ENCODE measurements at places on chromosomes 3 and 15. TPM values are rescaled to one million over a fixed set of nuclear protein-coding genes. Genes with fewer than 3 reads are reported as not detected.

- no peaks in the 10 kb centered on the region for H3K36me3 ChIP-seq
- no peaks in the 10 kb centered on the region for H3K27me3 ChIP-seq
- no peak overlapping the region for H3K27ac ChIP-seq
- H3K4me1 ChIP-seq, result no peaks in the 10 kb centered on the region
- H3K4me3 ChIP-seq, result no peak overlapping the region
- DNase-seq, result no peak
Observed at GRCh38 chr3:131067983-131068382, 41.3 kb downstream of the NEK11 start.

- no peak overlapping the region for H3K27ac ChIP-seq
- H3K4me1 ChIP-seq, result no peaks in the 10 kb centered on the region
- DNase-seq, result no peak
- H3K36me3 ChIP-seq, result no peaks in the 10 kb centered on the region
- H3K27me3 ChIP-seq, result no peaks in the 10 kb centered on the region
Observed at GRCh38 chr15:93126599-93126998, 37.6 kb upstream of the RGMA start.

DNA sequence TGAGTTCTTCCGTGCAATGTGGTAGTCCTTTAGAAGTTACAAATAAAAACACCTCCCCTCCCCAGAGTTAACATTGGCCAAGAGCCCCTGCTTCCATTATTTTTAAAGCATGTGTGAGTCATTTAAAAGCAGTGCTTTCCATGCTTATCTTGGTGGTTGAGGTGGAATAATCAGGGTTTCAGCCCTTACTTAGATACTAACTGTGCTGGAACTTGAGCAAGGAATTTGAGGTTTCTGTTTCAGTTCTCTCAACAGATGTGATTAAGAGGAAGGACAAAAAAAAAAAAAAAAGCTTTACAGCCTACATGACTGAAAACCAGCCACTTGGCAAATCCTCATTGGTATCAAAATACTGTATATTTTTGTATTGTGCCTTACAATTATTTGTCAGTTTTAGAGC lies 64.5 kb downstream of the CGNL1 start:
- no peaks in the 10 kb centered on the region for H3K27me3 ChIP-seq
- no peak overlapping the region for H3K4me3 ChIP-seq

GRCh38 chr3:45779746-45780735 lies 16.3 kb downstream of the SLC6A20 start:
- no peaks in the 10 kb centered on the region for H3K27me3 ChIP-seq
- DNase-seq, result no peak

PFKFB4 gene
- 2.7 TPM for total RNA-seq

GRCh38 chr15:55669270-55669669 lies 73.7 kb downstream of the PRTG start:
- no peak overlapping the region for H3K4me3 ChIP-seq
- H3K4me1 ChIP-seq, result no peaks in the 10 kb centered on the region
- no peak overlapping the region for H3K27ac ChIP-seq
- H3K27me3 ChIP-seq, result no peaks in the 10 kb centered on the region
- DNase-seq, result no peak

FGF12 gene
- 0.14 TPM for total RNA-seq

GRCh38 chr3:133868186-133868585 lies 27.5 kb downstream of the RAB6B start:
- H3K27me3 ChIP-seq, result no peaks in the 10 kb centered on the region
- H3K27ac ChIP-seq, result no peak overlapping the region
- no peak for DNase-seq
- no peaks in the 10 kb centered on the region for H3K4me1 ChIP-seq
- no peak overlapping the region for H3K4me3 ChIP-seq
- no peaks in the 10 kb centered on the region for H3K36me3 ChIP-seq

- no peak overlapping the region for H3K27ac ChIP-seq
- H3K4me1 ChIP-seq, result no peaks in the 10 kb centered on the region
- no peak for DNase-seq
- no peaks in the 10 kb centered on the region for H3K27me3 ChIP-seq
Observed at GRCh38 chr15:22851513-22851912, 13.0 kb downstream of the NIPA2 start.

- H3K27me3 ChIP-seq, result no peaks in the 10 kb centered on the region
- H3K4me1 ChIP-seq, result no peaks in the 10 kb centered on the region
- no peak for DNase-seq
- no peak overlapping the region for H3K4me3 ChIP-seq
- peaks cover 4% of the 10 kb centered on the region for H3K36me3 ChIP-seq
Observed at GRCh38 chr15:52331490-52332240, 36.1 kb upstream of the MYO5C start.

- no peak overlapping the region for H3K27ac ChIP-seq
- DNase-seq, result no peak
- no peak overlapping the region for H3K4me3 ChIP-seq
- H3K4me1 ChIP-seq, result no peaks in the 10 kb centered on the region
- H3K27me3 ChIP-seq, result peaks cover 2% of the 10 kb centered on the region
Observed at GRCh38 chr3:14283813-14284438, 105.3 kb downstream of the LSM3 start.

GOLGB1 gene
- 29.1 TPM for total RNA-seq

GRCh38 chr3:148092624-148093347 lies 604.9 kb upstream of the AGTR1 start:
- DNase-seq, result no peak
- H3K4me1 ChIP-seq, result no peaks in the 10 kb centered on the region
- H3K36me3 ChIP-seq, result no peaks in the 10 kb centered on the region
- no peaks in the 10 kb centered on the region for H3K27me3 ChIP-seq
- H3K4me3 ChIP-seq, result no peak overlapping the region
- H3K27ac ChIP-seq, result no peak overlapping the region

DNA sequence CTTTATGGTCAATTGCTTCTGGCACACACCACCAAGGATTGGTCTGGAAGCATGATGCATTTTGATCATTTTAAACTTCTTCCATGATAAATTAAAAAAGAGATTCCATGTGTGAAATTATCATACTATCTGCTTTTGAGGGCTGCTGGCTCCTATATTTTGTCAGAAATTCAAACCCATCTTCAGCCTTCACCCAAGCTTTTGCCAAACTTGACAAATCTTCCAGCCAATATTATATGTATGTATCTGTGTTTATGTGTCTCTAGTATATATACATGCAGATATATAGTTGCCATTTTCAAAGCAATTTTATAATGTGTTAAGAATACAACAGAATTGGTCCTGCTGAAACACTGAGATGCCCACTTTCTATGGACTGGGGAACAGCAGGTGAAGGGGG lies 275.7 kb downstream of the AGBL1 start:
- H3K4me1 ChIP-seq, result no peaks in the 10 kb centered on the region
- no peaks in the 10 kb centered on the region for H3K27me3 ChIP-seq
- no peak for DNase-seq
- H3K4me3 ChIP-seq, result no peak overlapping the region
- no peaks in the 10 kb centered on the region for H3K36me3 ChIP-seq

GRCh38 chr15:57667171-57667849 lies 39.2 kb upstream of the POLR2M start:
- no peak overlapping the region for H3K4me3 ChIP-seq
- H3K27me3 ChIP-seq, result no peaks in the 10 kb centered on the region
- no peak for DNase-seq
- peaks cover 24% of the 10 kb centered on the region for H3K4me1 ChIP-seq

DNA sequence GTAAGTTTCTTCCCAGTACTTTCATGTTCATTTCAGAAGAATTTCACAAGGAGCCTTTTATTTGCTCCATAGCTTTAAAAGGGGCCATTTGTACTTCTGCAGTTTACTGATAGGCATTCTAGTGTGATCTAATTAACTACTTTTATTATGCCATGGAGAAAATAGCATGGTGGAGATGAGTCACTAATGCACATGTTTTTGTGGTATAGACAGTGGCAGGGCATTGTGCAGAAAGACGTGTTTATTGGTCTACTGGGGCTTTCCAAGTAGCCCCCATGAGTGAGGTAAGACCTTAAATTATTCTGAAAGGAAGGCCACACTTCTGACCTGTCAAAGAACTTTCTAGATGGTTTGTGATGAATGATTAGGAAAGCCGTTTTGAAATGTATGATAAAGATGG lies 810.0 kb upstream of the NR2F2 start:
- no peak for DNase-seq
- no peaks in the 10 kb centered on the region for H3K27me3 ChIP-seq
- H3K4me3 ChIP-seq, result no peak overlapping the region
- H3K27ac ChIP-seq, result no peak overlapping the region

DNA sequence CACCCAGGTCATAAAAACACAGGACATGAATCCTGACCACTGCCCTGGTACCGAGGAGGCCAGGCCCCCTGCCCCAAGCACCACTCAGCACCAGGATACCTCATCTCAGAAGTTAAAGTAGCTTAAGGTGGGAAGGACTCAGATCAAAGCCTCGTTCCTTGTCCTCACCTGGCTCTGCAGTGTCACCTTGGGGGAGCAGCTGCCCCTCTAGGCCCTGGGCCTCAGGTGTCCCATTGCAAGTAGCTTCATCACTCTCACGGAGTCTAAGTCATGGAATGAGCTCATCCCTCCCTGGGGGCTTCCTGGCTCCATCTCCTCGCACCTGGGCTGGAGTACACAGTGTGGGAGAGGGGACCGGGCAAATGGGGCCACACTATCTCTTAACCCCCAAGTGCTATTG lies 148.0 kb downstream of the TPRA1 start:
- no peaks in the 10 kb centered on the region for H3K4me1 ChIP-seq
- H3K27ac ChIP-seq, result no peak overlapping the region
- H3K36me3 ChIP-seq, result no peaks in the 10 kb centered on the region
- DNase-seq, result no peak
- no peaks in the 10 kb centered on the region for H3K27me3 ChIP-seq
- H3K4me3 ChIP-seq, result no peak overlapping the region

DNA sequence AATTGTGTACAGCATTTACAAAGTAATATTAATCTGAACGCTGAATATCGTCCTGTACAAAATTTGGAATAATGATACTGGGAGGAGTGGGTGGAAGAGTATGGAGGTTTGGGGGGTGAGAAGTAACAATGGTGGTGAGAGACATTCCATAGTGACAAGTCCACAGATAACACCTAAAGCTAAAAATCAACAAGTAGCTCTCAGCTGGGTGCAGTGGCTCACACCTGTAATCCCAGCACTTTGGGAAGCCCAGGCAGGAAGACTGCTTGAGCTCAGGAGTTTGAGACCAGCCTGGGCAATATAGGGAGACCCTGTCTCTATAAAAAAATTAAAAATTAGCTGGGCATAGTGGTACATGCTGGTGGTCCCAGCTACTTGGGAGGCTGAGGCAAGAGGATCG lies 5.1 kb downstream of the MRPS25 start:
- peaks cover 16% of the 10 kb centered on the region for H3K4me1 ChIP-seq
- H3K27ac ChIP-seq, result no peak overlapping the region

NLGN1 gene
- 0.37 TPM for total RNA-seq

TF gene
- 6,687 TPM for total RNA-seq

GRCh38 chr3:136193278-136194054 lies 2.7 kb downstream of the MSL2 start:
- no peaks in the 10 kb centered on the region for H3K27me3 ChIP-seq
- no peak for DNase-seq
- peak overlapping the region; percentile 92 for H3K4me3 ChIP-seq

TEX55 gene
- total RNA-seq, result not detected

DNA sequence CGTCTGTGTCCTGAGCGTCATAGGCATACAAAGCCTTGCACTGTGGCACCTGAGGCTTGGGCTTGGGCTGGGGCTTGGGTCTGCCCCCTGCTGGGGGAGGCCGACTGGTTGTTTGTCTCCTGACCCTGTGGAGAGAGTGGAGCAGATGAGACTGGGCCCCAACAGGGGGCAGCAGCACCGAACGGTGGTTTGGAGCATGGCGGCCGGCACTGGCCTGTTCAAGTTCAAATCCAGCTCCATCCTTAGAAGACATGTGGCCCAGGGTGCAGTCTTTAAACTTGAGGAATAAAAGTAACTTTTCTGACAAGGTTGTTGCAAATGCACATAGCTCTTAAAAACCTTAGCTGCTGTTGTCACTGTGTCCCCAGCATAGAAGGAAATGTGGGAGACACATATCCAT lies 33.3 kb downstream of the CCNB2 start:
- H3K27me3 ChIP-seq, result no peaks in the 10 kb centered on the region
- H3K27ac ChIP-seq, result no peak overlapping the region
- DNase-seq, result peak; percentile 56
- H3K4me1 ChIP-seq, result no peaks in the 10 kb centered on the region

GUCA1C gene
- total RNA-seq, result not detected

OR5K2 gene
- total RNA-seq, result not detected

DNA sequence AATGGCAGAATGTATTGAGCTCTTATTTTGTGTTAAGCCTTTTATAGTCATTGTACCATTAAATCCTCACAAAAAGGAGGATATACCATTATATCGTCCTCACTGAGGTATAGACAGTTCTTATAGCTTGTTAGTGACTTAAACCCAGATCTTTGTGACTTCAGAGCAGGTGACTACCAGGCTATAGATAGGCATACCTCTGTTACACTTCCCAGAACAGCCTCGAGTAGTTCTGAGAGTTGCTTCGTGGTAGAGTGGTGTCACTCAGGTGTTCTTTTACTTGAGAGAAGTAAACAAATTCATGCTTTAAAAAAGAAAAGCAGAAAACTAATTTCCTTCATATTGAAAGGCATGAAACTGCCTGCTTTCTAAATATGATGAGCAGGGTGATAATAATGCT lies 59.9 kb downstream of the SEC22A start:
- DNase-seq, result no peak
- no peaks in the 10 kb centered on the region for H3K4me1 ChIP-seq
- no peak overlapping the region for H3K27ac ChIP-seq

DNA sequence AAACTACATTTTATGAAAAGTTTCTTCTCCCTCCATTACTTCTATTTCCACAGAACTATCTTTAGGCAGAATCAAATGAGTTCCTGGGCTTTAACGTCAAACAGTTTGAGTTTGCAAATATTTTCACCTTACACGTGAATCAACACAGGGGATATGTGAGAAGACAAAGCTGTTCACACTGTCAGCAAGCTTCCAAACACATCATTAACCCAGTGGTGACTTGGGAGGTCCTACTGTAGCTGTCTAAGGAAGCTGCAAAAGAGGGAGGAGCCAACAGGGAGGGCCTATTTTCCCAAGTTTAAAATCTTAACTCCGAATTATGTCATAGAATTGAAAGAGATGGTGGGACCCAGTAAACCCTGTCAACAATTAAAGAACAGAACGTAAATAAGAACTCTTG lies 337.8 kb upstream of the DNAJC19 start:
- H3K27me3 ChIP-seq, result no peaks in the 10 kb centered on the region
- DNase-seq, result no peak
- H3K4me3 ChIP-seq, result no peak overlapping the region
- no peak overlapping the region for H3K27ac ChIP-seq
- no peaks in the 10 kb centered on the region for H3K4me1 ChIP-seq

DNA sequence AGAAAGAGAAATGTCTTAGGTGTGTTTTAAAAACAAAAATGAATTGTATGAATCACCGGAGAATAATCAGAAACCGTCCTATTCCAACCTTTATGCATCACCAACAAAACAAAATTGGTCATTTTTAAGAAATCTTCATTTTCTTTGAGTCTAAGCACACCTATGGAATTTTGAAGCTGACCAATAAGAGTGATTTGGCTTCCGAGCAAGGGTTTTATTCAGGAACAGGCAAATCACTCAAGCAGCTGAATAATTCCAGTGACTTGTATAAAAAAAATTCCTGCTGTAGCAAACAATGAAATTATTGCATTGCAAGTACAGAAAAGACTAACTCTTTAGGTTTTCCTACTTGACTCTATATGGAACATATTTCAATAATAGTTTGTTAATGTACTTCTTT lies 83.8 kb upstream of the FNDC3B start:
- no peaks in the 10 kb centered on the region for H3K36me3 ChIP-seq
- H3K27me3 ChIP-seq, result no peaks in the 10 kb centered on the region
- no peak for DNase-seq

Data from liver (tissue), 10 donors.